Muscle of leg (tissue), 16 donors: ENCODE measurements at places on chromosomes 11 and 22. TPM values are rescaled to one million over a fixed set of nuclear protein-coding genes. Genes with fewer than 3 reads are reported as not detected.

DNA sequence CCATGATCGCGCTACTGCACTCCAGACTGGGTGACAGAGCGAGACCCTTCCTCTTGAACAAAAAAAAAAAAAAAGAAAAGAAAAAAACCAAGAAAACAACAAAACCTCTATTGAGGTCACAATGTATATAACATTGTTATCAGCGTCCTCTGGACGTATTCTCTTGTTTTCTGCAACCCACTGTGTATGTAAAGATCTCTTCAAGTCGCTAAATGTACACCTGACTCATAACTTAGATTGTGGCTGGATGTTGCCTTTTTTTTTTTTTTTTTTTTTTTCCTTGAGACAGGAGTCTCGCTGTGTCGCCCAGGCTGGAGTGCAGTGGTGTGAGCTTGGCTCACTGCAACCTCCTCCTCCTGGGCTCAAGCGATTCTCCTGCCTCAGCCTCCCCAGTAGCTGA is 1.4 kb upstream of the YPEL1 start:
- H3K4me3 ChIP-seq, result no peak overlapping the region
- H3K27ac ChIP-seq, result no peak overlapping the region
- H3K4me1 ChIP-seq, result peaks cover 12% of the 10 kb centered on the region
- H3K36me3 ChIP-seq, result no peaks in the 10 kb centered on the region
- no peak for DNase-seq

DNA sequence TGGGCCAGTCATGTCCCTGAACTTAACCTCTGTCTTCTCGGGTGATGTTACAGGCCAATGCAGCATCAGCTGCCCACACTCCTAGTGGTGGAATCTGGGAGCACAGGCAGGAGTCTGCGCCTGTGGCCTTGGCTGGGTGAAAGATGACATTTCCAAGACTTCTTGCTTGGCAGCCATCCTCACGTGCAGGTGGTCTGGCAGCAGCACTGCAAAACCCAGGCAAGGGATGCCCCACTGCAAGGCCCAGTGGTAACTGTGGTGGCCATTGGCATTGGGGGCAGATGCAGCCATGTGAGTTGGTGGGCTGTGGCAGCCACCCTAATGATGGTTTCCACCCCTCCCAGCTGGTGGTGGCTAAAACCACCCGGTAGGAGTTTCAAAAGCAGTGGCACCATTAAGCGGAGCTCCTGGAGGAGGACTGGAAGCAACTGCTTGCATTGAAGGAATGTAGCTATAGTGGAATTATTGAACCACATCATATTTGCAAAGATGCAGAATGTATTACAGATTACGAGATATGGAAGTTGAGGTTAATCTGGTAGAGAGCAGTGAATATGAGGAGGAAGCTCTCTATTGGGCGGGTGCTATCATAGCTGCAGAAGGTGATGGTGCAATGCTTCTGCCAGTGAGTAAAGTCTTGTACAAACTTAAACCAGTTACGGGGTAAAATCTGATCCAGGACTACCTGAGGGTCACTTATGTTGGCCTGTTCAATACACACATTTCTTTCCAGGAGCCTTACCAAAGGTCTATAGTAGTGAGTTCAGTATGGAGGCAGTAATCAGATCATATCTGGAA is 120.7 kb upstream of the TOP3B start:
- no peaks in the 10 kb centered on the region for H3K4me1 ChIP-seq
- DNase-seq, result no peak
- no peaks in the 10 kb centered on the region for H3K36me3 ChIP-seq
- H3K27me3 ChIP-seq, result peaks cover 2% of the 10 kb centered on the region

DNA sequence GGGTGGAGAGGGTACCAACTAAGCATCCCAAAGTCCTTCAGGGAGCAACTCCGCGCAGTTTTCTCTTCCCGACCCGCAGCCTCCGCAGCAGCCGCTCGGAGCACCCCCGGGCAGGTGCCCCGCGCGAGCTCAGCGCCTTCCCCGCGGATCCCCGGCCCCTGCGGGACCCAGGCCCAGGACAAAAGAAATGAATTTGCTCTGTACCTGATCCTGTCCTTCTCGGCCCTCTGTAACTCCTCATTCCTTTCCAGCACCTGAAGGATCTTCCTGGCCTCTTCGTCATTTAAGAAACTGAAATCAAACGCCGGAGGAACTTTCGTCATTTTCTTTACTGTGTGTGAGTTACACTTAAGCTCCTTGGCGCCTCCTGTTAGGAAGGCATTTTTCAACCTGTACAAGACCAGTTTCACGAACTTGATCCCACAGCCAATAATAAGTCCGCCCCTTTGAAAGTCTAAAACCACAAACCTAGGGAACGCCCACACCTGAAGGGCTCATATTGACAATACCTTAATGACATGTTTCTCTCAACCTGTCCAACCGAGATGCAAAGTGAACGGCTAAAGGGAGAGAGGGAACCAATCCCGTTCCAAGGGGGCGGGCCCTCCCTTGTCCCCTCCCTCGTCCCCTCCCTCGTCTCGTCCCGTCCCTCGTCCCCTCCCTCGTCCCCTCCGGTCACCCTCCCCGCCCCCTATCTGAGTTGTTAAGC is at the start of gene EXPH5:
EXPH5 (minus strand) TSS at position 555 of the 709 bp plus-strand sequence; CDS start at position 323, 232 bp downstream.
- H3K4me3 ChIP-seq, result peak within 1 kb of the TSS; percentile 52
- DNase-seq, result peak; percentile 87
- peaks cover 17% of the 10 kb centered on the region for H3K27me3 ChIP-seq

DNA sequence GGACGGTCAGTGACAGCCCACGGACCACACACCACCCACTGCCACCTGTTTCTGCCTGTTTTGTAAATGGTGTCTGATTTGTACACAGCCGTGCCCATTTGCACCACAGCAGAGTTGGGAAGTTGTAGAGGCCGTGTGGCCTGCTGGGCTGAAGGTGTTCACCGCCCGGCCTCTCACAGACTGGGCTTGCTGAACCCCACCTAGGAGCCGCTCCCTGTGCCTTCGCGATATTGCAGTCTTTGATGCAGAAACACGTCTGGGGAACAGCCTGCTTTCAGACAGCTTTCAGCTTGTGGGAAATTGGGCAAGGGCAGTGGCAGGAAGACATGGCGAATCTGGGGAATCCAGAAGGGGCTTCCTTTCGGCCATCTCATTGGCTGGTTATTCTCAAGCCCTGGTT is 9.8 kb upstream of the GRAMD4 start:
- no peaks in the 10 kb centered on the region for H3K36me3 ChIP-seq
- H3K4me1 ChIP-seq, result peaks cover 22% of the 10 kb centered on the region
- no peak overlapping the region for H3K27ac ChIP-seq
- no peak for DNase-seq
- no peaks in the 10 kb centered on the region for H3K27me3 ChIP-seq

Gene SMIM38
- 0.98 TPM for total RNA-seq

DNA sequence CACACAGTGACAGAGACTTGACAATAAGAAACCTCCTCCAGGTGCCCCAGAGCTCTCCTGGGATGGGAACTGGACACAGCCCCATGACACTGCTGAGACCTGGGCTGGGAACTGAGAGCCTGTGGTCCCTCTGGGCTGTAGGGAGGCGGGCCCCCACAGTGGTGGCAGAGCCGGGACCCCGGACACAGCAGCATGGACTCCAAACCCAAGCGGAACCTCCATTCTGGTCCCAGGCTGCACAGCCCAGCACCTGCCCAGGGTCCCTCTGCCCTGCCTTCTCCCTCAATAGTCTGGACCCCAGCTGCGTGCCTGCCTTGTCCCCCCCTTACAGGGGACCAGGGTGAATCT is 8.4 kb upstream of the APOBEC3H start:
- peaks cover 7% of the 10 kb centered on the region for H3K4me1 ChIP-seq
- H3K27me3 ChIP-seq, result peaks cover 9% of the 10 kb centered on the region
- no peak overlapping the region for H3K27ac ChIP-seq
- no peak overlapping the region for H3K4me3 ChIP-seq

DNA sequence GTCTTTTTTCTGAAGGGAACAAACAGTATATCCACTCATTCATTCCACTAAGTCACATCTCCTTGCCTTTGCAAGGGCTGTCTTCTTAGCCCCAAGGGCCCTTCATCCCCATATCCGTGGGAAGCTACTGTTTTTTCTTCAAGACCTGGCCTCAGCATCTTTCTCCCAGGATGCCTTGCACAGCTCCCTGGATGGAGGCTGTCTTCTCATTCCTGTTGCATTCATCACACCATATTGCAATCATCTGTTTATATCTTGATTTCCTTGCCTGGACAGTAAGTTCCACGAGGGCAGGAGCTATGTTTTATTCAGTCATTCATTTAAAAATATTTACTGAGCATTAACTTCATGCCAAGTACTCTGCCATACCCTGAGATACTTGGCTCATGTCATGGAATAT is 29.3 kb upstream of the NECTIN1 start:
- no peak for DNase-seq
- peaks cover 33% of the 10 kb centered on the region for H3K4me1 ChIP-seq
- no peak overlapping the region for H3K4me3 ChIP-seq
- H3K36me3 ChIP-seq, result no peaks in the 10 kb centered on the region
- no peak overlapping the region for H3K27ac ChIP-seq
- peaks cover 23% of the 10 kb centered on the region for H3K27me3 ChIP-seq

GRCh38 chr11:96105944-96106343 is 182.0 kb upstream of the MTMR2 start:
- no peak overlapping the region for H3K4me3 ChIP-seq
- H3K27me3 ChIP-seq, result no peaks in the 10 kb centered on the region
- H3K27ac ChIP-seq, result no peak overlapping the region
- peaks cover 2% of the 10 kb centered on the region for H3K4me1 ChIP-seq
- no peaks in the 10 kb centered on the region for H3K36me3 ChIP-seq

GRCh38 chr22:27613099-27614005 is 188.2 kb downstream of the MN1 start:
- peaks cover 5% of the 10 kb centered on the region for H3K4me1 ChIP-seq
- no peaks in the 10 kb centered on the region for H3K36me3 ChIP-seq
- H3K27me3 ChIP-seq, result peaks cover 33% of the 10 kb centered on the region
- no peak overlapping the region for H3K27ac ChIP-seq

GRCh38 chr22:45235851-45236342 is 4.8 kb downstream of the KIAA0930 start:
- DNase-seq, result no peak
- peaks cover 3% of the 10 kb centered on the region for H3K27me3 ChIP-seq
- H3K27ac ChIP-seq, result no peak overlapping the region
- no peak overlapping the region for H3K4me3 ChIP-seq
- peaks cover 6% of the 10 kb centered on the region for H3K36me3 ChIP-seq
- peaks cover 18% of the 10 kb centered on the region for H3K4me1 ChIP-seq

Gene SCGB1C1
- not detected for total RNA-seq

- no peak overlapping the region for H3K27ac ChIP-seq
- peak; percentile 35 for DNase-seq
- H3K27me3 ChIP-seq, result no peaks in the 10 kb centered on the region
- H3K36me3 ChIP-seq, result no peaks in the 10 kb centered on the region
- peaks cover 8% of the 10 kb centered on the region for H3K4me1 ChIP-seq
Measured at GRCh38 chr11:11813288-11813962, 28.3 kb upstream of the USP47 start.

DNA sequence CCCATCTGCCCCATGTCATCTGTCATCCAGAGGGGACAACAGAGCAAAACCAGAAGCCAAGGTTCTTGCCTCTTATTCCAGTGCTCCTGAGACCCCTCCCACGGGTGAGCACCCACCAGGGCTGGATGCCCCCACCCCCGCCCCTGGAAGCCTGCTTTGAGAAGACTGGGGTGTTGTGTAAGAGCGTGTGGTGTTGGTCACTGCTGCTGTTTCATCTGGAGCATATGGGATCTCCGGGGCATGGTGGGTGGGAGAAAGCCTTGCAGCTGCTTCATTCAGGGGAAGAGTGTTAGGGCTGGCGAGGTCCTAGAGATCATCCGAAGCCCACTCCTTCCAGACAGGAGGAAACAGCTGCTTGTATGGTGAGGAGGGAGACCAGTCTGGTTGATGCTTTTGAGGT is 54.1 kb downstream of the CHRDL2 start:
- peak overlapping the region; percentile 83 for H3K27ac ChIP-seq
- DNase-seq, result peak; percentile 65
- H3K27me3 ChIP-seq, result peaks cover 2% of the 10 kb centered on the region
- no peaks in the 10 kb centered on the region for H3K36me3 ChIP-seq
- no peak overlapping the region for H3K4me3 ChIP-seq

DNA sequence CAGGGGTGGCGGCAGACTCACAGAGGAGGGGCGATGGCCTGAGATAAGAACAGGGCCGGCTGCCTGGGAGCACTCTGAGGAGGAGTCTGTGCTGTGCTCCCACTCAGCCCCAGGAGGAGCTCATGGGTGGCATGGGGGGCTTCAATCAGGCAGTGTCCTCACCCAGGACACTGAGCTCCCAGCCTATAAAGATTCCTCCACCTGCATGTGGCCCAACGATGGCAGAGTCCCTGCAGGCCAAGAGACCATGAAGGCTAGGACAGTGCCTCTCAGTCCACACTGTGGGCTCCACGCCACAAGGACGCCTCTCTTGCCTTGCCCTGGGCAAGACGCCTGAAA is 1.9 kb downstream of the CST6 start:
- H3K27me3 ChIP-seq, result peaks cover 48% of the 10 kb centered on the region
- no peak overlapping the region for H3K27ac ChIP-seq
